ENCODE measurements at places on chromosomes 4 and X. TPM values are rescaled to one million over a fixed set of nuclear protein-coding genes. Genes with fewer than 3 reads are reported as not detected.

RAB33A gene
- total RNA-seq: 0.42 TPM

PABPC1L2B gene
- not detected for total RNA-seq

IL2 gene
- total RNA-seq: not detected

PABPC5 gene
- 2.0 TPM for total RNA-seq

ASB5 gene
- not detected for total RNA-seq

FUNDC1 gene
- total RNA-seq: 9.9 TPM

MAMLD1 gene
- total RNA-seq: 0.85 TPM

ESX1 gene
- not detected for total RNA-seq

NXF2B gene
- total RNA-seq: not detected

CRMP1 gene
- 0.37 TPM for total RNA-seq

FATE1 gene
- not detected for total RNA-seq

ZDHHC15 gene
- total RNA-seq: under 0.01 TPM

HDAC6 gene
- total RNA-seq: 42.8 TPM

RAB9B gene
- 0.56 TPM for total RNA-seq

ADH7 gene
- not detected for total RNA-seq

CCNG2 gene
- total RNA-seq: 30.6 TPM

NEXMIF gene
- total RNA-seq: not detected

TCEAL5 gene
- total RNA-seq: not detected

CSAG3 gene
- total RNA-seq: not detected

TRIM60 gene
- total RNA-seq: not detected

LNX1 gene
- total RNA-seq: 3.1 TPM

DIPK2B gene
- total RNA-seq: 88.8 TPM

AFM gene
- not detected for total RNA-seq

CHRDL1 gene
- total RNA-seq: 0.09 TPM

ARHGAP6 gene
- 0.17 TPM for total RNA-seq

GC gene
- total RNA-seq: not detected

C4orf51 gene
- total RNA-seq: not detected

SCRG1 gene
- under 0.01 TPM for total RNA-seq

HOPX gene
- 2.6 TPM for total RNA-seq

FBXO8 gene
- total RNA-seq: 28.3 TPM

TGIF2LX gene
- not detected for total RNA-seq

CSN1S1 gene
- total RNA-seq: not detected

HSD17B11 gene
- 71.5 TPM for total RNA-seq

ADH5 gene
- 69.8 TPM for total RNA-seq

Measured in dermis blood vessel endothelial cell (primary cell).